Hippocampal formation (tissue), 2 donors: ENCODE measurements at places on chromosomes 5 and 9.

GRCh38 chr5:96247097-96247701 lies 185.8 kb downstream of the PCSK1 start:
- DNase-seq, result no peak

- no peak for DNase-seq
Measured at GRCh38 chr5:2582507-2582906, 169.0 kb downstream of the IRX2 start.

GRCh38 chr5:14222206-14222605 lies 79.1 kb downstream of the TRIO start:
- DNase-seq, result no peak

DNA sequence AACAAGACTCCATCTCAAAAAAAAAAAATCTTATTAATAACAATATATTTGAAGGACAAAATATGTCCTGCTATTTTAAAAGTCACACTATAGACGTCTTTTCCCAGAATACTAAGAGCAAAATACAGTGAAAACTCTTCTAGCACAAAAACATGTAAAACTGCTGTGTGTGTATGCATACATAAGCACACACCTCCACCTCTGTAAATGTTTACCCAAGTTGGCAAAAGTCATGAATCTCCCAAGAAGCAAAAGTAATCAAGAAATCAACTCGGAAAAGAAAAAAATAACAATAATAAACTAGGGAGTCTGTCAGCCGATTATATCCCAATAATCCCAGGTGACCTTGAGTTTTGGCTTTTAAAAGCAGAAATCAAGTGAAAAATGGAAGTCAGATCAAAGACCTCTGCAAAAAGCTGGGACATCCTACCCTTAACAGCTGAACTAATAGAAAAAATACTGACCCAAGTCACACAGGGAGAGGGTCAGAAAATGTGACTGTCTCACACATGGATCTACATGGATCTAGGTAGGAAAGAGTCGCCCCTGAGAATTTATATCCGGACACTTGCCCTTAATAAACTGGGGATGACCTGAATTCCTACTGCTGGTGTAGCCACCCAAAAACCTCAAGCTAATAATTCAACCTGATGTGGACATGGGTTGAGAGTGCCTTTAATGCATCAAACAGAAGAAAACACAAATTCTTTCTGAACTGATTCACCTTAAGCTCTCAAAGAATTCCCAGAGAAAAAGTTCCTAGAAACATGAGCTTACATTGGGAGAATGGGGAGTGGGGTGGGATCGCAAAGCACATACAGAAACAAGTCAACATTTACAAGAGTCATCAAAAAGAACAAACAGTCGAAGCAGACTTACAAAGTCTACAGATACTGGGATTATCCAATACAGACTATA lies 29.9 kb downstream of the LPAR1 start:
- DNase-seq, result no peak

- no peak for DNase-seq
Measured at GRCh38 chr5:135391116-135391868, 7.7 kb downstream of the MACROH2A1 start.

DNA sequence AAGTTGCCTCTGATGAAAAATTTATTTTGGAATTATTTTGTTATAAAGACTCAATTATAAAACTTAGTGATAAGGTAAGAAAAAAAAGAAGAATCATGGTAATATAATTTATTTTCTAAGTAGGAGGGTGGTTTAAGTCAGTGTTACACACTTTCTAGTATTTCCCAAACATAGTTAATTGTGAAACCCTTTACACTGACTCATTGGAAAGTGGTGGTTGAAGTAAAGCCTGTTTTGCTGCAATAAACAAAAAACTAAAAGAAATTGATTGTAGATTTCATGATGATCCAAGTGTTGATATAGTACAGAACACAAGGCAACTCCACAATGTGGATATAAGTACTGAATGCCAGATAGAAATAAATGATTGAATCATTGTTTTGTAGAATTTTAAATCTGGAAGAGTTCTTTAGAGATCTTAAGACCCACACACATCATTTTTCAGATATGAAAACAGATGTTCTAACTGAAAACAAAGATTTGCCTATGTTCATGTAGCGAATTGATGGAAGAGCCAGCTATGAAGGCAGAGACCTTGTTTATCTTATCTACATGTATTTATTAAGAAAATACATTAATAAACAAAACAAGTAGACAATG lies 539.8 kb downstream of the PRELID2 start:
- DNase-seq, result no peak

GRCh38 chr9:109912082-109912582 lies 132.1 kb downstream of the PALM2AKAP2 start:
- no peak for DNase-seq

DNA sequence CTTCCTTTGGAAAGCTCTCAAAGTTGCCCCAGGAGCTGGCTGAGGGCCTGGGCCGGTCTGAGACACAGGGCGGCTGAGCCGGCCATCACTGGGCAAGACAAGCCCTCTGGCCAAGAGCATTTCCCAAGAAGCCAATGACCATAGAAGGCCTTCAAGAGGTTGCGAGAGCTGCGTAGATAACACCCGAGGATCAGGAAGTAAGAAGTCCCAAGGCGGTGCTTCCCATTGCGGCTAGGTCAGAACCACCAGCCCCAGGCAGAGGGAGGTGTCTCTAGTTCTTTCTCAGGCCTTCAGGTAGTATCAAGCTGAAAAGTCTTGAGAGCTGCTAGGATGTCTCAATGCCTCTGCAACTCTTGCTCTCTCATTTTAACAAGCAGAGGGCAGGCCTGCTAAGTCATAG lies 54.0 kb upstream of the C5orf58 start:
- no peak for DNase-seq

- no peak for DNase-seq
Measured at GRCh38 chr9:99833735-99834134, 12.1 kb downstream of the NR4A3 start.
